ENCODE measurements at places on chromosomes 5 and 9. TPM values are rescaled to one million over a fixed set of nuclear protein-coding genes. Genes with fewer than 3 reads are reported as not detected.

DNA sequence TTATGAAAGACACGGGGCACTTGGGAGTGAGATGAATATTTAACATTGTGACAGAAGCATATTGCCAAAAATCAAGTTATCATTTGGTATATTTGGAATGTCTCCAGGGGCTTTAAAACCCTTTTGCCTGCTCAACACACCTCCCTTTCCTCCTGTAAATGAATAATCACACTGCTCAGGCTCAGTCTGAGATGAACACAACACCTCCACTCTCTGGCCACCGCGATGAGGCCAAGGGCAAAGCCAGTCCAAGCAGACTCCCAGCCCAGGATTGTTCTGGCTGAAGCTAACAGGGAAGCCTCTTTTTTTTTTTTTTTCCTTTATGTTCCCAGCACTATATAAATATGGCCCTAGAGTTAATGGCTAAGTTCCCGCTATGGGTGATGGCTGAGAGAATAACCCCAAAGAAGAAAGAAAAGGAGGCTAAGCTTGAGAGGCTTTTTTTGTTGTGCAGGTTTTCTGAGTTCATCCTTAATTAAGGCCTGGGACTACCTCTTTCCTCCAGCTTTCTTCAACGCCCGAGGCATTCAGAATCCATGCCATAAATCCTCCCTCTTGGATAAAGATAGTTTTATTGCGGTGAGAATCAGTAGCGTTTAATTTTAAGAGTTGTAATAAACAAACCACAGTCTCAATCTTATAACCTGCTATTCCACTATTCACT is 10.5 kb upstream of the ERAP1 start:
- no peak for DNase-seq

- no peak for DNase-seq
Observed at GRCh38 chr5:97888439-97888838, 705.4 kb upstream of the RIOK2 start.

GRCh38 chr9:128918921-128919320 is 1.9 kb upstream of the PHYHD1 start:
- DNase-seq, result no peak

GRCh38 chr9:96412174-96412913 is 5.8 kb downstream of the ZNF367 start:
- DNase-seq, result no peak

GRCh38 chr9:15276328-15276938 is 30.6 kb downstream of the TTC39B start:
- DNase-seq, result no peak

GRCh38 chr5:74629326-74629725 is 11.2 kb downstream of the ENC1 start:
- DNase-seq, result no peak

DNA sequence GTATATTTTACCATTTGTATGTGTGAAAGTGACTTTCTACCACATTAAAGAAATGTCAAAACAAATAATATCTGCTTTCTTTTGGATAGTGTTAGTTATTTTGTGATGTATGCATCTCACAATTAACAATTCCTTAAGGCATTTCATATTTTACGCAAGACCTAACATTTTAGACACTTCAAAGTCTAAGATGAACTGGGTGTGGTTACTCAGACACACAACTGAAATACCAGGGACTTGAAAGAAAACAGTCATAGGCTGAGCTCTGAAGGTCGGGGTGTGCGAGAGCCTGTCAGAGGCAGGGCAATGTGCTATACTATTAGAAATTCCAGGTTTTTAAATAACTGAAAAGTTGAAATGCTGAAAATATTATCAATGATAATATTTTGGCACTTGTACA is 44.5 kb upstream of the ZNF622 start:
- no peak for DNase-seq

DNA sequence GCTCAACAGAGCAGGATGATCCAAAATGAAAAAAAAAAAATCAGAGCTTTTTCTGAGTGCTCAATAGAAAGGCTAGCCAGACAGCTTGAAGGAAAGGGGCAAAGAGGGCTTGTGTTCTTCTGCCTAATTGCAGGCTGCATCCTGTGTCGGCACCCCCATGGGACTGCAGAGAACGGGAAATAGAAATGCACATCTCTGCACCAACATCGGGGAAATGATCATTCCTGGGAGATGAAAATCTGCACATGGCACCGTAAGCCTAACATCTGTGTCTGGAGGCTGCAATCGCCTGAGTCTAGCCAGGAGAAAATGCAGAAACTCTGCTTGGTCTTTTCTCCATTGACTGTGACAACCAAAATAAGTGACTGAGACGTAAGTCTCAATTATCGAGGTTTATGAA is 243.9 kb downstream of the ICE1 start:
- no peak for DNase-seq

- no peak for DNase-seq
Observed at GRCh38 chr9:18588002-18588401, 114.0 kb downstream of the ADAMTSL1 start.

PRR16 gene
- 7.6 TPM for total RNA-seq

PGGT1B gene
- total RNA-seq, result 30.5 TPM

TMEM174 gene
- not detected for total RNA-seq

All from urinary bladder (tissue), 4 donors.